ENCODE measurements at places on chromosomes 5 and 9.

DNA sequence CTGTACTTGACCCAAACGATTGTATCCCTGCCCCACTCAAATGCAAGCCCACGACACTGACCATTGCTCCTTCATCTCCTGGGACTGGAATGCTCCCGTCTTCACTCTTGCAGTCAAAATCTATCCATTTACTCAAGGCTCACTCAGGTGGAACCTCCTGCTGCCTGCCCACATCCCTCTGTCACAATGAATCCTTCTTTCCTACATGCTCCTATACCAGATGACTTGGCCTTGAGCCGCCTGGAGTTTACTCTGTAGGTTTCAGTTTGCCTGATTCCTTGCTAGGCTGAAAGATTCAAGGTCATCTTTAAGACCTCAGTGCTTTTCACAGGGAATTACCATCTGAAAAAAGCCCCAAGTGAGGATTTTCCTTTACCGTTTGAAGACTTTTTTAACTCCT lies 264.1 kb downstream of the GLIS3 start:
- no peak for DNase-seq

- no peak for DNase-seq
These were observed 27.6 kb downstream of the ALDH1A1 start for GRCh38 chr9:72925126-72925789.

GRCh38 chr9:82363682-82364081 lies 375.1 kb downstream of the SPATA31D1 start:
- no peak for DNase-seq

DNA sequence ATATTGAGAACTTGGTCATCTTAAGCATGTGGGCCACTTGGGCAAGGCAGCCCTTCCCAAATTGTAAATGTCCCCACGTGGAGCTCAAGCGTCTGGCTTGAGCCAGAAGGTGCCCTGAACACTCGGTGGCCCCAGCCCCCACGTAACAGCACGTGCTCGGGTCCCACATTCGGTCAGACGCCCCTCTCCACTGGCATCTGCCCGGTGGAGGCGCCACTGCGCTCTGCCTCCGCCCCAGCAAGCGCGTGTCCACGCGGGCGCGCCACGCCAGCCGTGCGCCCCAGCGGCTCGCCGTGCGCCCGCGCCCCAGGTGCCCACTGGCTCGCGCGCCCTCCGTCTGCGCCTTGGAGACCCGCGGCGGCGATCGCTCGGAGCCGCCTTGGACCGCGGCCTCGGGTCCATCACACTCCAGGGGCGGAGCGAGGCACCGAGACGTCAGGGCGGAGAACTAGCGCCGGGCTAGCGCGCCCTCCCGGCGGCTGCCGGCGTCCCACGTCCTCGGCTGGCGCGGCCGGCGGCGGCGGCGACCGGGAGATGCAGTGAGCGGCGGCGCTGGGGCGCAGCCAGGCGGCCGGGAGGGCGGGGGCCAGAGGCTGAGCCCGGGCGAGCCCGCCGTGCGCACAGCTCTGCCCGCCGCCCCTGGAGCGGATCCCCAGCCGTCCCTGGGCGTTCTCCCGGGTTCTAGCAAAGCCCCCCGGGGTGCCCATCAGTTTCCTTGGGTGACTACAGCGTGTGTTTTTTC lies at the start of gene PALM2AKAP2:
Gene PALM2AKAP2, plus strand, starts transcription at position 488 of the 742 bp plus-strand sequence. CDS start 291 bp downstream, outside the sequence.
- DNase-seq = peak; percentile 30

- DNase-seq = no peak
These were observed 14.3 kb downstream of the TTC1 start for GRCh38 chr5:160023007-160023907.

- no peak for DNase-seq
These were observed 319.5 kb downstream of the ARHGEF28 start for GRCh38 chr5:73945505-73945904.

DNA sequence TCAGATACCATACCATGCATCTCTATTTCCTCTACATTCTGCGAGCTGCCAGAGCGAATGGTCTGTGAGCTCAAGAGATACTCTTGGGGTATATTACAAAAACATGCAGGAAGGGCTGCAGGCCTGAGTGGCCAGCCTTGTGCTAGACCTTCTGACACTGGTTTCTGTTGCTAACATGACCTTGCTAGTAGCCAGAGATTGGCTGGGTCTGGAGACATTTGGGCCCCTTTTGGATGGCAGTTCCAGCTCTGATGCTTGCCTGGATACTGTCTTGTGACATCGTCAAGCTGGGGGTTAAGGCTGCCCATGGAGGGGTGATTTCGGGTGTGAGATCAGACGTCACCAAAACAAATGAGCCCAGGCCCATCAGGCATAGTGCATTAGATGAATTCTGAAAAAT lies 56.1 kb upstream of the FSTL4 start:
- DNase-seq = no peak

- DNase-seq = no peak
These were observed 527 bp upstream of the SREK1 start for GRCh38 chr5:66143473-66144073.
